ENCODE measurements at places on chromosomes 4 and X.

GRCh38 chrX:42094218-42094617 is 170.9 kb upstream of the CASK start:
- no peak for DNase-seq

DNA sequence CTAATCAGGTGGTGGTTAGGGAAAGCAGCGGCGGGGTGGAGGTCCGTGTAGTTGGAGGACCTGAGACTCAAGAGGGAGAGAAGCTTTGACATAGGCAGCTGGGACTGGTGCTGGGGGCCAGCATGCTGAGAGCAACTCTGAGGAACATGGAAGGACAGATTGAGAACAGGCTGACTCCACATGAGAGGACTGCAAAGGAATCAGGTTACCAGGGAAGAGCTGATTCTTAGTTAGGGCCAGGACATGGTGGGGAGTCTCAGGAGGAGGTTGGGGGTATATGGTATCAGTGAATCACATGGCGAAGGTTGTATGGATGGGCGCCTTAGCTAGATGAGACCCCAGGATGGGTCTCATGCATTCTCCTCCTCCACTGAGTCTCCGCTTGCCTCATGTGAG is 264.0 kb upstream of the BOD1L1 start:
- no peak for DNase-seq

DNA sequence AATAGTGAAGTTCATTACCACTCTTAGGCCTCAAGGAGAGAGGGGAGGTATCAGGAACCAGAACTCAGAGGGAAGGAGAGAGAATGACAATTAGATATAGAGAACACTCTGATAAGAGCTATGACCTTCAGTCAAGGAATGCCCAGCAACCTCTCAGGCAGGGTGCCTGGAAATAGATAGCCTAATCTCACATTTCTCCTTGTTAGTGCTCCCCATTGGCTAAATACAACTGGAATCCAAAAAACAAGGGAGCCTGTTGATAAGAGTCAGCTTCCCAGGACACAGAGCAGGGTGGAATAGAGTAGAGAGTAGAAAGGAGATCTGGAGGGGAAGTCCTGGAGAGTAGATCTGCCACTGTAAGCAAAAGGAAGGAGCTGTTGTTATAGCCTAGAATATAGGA is 62.1 kb downstream of the DCX start:
- DNase-seq, result no peak

DNA sequence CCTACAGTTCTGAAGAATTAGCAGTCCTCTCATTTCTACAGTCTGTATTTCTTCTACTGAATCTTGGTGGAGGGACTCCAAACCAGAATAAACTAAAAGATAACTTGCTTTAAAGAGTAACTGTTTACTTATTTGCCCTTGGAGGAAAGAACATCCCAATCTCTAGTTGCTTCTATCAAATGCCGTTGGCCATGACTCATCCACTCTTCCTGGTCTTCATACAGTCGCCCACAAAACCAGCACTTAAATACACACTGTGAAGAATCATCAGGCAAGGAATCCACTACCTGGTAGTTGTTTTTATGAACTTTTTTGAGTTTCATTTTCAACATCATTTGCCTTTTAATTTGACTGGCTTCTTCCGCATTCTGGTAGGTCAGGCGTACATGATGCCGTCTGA is 14.2 kb downstream of the ZNF518B start:
- DNase-seq, result no peak

DNA sequence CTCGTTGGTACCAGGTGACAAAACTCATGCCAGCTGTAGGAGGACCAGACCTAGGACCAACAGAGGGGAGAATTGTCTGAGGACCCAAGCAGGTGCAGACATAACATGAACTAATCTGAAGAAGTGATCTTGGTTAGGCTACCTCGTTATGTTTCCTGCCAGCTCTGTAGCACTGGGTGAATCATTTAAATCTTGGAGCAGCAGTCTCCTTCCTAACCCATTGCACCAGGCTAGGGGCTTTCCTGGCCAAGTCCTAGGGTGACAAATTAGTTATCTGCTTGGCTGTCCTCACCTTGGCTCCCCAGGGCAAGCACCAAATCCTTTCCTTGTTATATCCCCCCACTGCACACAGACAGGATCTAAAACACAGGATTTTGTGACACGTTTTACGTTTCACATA is 87.8 kb downstream of the WWC2 start:
- no peak for DNase-seq

- no peak for DNase-seq
Observed at GRCh38 chr4:76709772-76710090, 188.2 kb downstream of the SOWAHB start.

DNA sequence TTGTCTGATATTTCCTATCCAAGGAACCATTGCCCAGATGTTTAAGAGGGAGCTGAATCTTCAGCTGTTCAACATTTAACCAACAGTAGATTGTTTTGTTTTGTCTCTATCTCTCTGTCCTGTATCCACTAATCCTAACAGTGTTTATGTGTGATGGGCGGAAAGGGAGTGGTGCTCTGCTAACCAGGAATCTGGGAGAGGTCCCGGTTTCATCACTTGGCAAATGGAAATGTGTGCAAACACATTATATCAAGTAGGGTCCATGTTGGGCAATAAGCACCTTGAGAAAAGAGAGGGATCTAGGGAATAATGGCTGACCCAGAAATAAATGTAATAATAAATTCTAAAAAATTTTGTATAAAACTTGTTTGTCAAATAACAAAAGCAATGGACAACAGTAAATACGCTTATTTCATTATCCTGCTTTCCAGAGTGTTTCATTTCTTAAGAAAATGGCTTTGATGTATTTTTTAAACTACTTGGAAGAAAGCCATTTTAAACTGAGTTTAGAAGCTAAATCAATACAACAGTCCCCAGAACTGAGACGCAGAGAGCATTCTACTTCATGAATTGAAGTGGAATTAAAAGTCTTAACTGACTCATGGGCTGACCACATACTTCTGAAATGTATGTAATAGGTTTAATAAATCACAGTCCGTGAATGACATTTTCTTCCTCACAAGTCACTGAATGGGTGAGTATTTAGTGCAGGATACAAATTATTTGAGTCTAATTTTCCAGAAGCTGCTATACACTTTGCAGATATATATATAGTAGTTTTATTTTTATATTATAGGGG is 55.8 kb downstream of the EMCN start:
- DNase-seq, result no peak

- DNase-seq, result no peak
Observed at GRCh38 chr4:18128241-18128640, 106.7 kb upstream of the LCORL start.

DNA sequence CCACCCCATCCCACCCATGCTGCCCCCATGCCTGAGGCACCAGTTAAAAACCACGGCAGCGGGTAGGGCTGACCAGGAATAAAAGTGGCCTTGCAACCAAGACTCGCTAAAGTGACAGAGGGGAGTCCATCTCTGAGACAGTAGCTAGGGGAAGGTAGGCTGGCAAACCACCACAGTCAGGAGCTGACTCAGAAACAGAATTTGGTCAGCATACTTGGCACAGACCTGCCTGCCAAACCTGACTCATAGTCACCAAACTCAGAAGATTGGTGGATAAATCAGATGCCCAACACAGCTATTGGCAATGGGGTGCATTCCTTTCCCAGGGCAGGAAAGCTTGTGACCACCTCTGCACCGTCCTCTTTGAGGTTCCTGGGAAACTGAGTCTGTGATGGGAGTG is 193.8 kb downstream of the BCOR start:
- DNase-seq, result no peak

GRCh38 chr4:173253561-173253960 is 80.6 kb downstream of the HMGB2 start:
- no peak for DNase-seq
